ENCODE measurements at places on chromosomes 11 and 22. TPM values are rescaled to one million over a fixed set of nuclear protein-coding genes. Genes with fewer than 3 reads are reported as not detected.

Gene TRIM48
- total RNA-seq = not detected

Gene OR51I1
- total RNA-seq = not detected

Gene PAMR1
- total RNA-seq = 15.2 TPM

Gene SERPINH1
- total RNA-seq = 145 TPM

Gene C11orf91
- total RNA-seq = 1.3 TPM

Gene CHRM4
- total RNA-seq = not detected

Gene YIF1A
- 73.6 TPM for total RNA-seq

DNA sequence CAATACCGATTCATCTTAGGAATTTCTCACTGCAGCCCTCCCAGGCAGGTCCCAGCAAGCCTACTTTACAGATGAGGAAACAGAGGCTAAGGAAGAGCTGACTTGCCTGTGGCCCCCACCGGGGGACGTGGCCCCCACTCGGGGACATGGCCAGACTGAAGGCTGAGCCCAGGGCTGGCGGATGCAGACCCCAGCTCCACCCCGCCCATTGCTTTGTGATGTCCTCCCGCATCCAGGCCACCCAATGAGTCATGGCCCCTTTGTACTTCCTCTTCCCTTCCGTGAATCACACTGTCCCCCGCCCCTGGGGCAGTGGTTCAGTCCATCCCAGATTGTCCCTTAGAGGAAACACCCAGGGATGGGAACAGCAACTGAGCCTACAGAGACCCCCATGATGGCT, 116.0 kb upstream of the ANO1 start:
- DNase-seq = no peak

GRCh38 chr11:11349870-11350337, 3.1 kb downstream of the CSNK2A3 start:
- DNase-seq = no peak

GRCh38 chr22:26715392-26715936, 58.1 kb downstream of the MIAT start:
- no peak for DNase-seq

DNA sequence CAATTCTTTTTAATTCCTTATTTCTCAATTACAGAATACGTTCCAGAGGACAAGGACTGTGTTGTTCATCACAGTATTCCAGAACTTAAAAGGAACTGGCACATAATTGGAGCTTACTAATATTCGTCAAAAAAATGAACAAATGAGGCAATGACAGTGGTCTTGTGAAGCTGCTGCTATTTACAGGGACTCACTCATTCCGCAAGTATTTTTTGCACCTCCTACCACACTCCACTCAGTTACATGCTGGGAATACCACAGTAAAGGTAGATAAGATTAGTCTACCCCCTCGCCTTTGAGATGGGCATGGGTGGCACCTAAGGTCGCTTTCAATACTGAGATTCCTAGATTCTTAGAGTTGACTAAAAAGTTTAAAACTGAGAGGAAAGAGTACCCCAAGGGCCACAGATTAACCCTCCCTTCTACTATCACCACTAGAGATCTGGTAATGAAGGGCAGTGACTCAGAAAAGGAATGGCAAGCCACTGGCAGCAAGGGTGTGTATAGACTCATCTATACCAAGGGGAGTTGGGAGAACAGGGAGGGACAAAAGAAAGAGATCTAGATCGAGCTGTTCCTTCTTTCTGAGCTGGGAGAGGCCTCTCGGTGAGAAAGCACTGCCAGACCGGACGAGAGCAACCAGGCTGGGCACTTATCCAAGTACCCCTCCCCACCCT, 85.0 kb downstream of the RPL27A start:
- DNase-seq = no peak

GRCh38 chr22:44802071-44802700, 49.8 kb downstream of the ARHGAP8 start:
- DNase-seq = no peak

DNA sequence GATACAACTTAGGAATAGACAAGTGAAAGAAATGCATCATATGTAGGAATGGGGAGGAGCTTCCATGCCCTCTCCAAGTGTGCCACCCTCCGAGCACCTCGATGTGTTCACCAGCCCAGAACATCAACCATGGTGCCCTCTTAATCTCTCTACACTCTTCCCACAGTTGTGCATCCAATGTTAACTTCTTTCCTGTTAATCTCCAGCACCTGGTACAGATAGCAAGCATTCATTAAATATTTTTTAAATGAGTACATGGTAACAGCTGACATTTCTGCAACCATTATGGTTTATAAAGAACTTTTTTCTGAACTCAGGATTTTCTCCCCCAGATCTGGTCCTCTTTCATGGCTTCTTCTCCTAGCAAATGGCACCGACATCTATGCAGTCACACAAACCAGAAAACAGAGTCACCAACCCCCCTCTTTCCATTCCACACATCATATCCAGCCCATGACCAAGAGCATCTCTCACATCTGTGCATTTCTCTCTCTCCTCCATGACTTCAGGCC, 118.1 kb upstream of the CLPB start:
- DNase-seq = no peak

DNA sequence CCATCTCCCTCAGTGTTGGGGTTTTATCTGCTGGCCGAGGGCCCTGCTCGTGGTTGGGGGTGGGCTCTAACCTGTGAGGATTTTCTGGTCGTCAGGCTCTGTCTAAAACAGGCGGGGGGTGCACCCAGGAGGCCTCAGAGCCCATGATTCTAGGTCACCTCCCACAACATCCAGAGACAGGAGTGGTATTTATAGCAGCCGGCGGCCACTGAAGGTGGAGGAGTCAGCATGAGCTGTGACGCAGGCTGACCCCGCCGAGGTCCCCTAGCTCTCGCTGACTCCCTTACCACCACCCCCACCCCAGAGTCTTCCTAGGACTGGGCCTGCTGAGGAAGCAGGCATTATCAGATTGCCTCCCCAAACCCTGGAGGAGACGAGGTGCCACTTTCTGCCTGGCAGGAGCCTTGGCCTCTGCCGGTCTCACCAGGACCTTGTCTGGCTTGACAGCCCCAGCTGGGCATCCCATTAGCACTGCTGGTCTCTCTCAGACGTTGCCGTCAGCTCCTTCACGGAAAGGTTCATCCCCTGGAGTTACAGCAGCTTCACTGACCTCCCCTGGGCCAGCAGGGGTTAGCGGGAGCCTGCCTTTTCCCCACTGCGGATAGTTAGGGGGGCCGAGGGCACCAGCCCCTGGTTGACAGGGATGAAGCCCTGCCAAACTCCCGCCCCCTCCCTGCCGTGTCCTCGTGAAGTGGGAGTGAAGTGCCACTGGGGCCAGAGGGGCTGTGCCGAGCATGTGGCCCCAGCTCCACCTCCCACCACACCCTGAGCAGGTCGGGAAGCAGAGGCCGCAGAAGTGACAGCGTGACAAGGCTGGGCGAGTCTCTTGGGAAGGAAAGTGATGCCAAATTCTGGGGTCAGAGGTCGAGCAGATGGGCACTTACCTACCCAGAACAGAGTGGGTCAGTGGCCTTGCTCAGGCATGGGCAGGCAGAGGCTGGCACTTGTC, 26.5 kb downstream of the DAGLA start:
- DNase-seq = no peak

- no peak for DNase-seq
Observed at GRCh38 chr11:119404872-119405271, 18.1 kb downstream of the THY1 start.

DNA sequence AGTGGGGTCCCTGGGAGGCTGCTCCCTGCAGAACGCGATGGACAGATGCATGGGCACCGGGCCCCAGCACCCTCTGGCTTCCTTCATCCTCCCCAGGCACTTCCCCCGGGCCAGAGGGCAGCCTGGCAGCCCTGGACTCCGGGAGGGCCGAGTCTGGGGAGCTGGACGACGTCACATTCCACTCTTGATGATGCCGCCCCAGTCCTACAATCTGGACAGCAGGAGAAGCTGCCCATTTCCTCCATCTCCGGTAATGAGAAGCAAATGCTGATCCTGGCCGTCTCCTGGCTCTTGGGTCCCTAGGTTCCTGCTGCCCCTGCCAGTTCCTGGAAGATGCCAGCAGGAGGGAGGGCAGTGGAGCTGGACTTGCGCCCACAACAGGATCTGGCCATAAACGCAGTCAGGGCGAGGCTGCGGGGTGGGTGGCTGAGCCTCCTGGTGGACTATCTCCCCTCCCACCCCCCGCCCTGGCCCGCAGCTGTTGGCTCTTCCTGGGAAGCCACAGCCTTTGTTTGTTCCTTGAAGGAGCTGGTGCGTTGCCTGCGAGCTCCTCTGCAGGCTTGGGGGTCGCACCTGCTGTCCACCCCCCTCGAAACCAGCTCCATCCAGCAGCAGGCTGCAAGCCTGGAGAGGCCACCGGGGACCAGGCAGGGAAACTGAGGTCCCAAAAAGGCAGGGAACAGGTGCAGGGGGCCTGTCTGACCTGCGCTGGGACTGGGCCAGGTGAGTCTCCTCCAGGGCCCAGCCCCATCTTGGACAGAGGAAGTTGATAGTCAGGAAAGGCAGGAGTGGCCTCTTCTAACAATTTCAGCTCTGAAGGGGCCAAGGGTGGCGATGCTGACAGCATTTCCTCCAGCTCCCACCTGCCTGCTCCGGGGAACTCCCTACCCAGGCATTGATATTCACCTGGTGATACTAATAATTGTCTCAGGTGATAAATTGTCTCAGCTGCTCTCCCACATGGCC, 17.9 kb upstream of the MUC6 start:
- peak; percentile 73 for DNase-seq

DNA sequence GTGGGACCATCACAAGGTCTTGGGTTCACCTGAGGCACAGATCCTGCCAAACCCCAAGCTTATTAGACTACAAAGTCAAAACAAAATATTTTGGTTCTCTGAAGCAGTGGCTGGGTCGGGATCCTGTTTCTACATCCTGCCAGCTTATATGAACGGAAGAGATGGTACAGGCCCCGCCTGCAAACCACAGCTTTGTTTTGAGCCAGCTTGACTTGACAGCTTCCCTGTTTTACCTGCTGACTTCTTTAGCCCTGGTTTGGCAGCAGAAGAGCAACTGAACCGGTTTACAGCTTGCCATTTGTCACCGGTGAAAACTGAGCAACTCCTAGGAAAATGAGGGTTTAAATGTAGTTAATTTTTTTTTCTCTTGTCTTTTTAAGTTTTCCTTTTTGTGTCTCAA, 11.4 kb downstream of the PACS1 start:
- DNase-seq = peak; percentile 87

DNA sequence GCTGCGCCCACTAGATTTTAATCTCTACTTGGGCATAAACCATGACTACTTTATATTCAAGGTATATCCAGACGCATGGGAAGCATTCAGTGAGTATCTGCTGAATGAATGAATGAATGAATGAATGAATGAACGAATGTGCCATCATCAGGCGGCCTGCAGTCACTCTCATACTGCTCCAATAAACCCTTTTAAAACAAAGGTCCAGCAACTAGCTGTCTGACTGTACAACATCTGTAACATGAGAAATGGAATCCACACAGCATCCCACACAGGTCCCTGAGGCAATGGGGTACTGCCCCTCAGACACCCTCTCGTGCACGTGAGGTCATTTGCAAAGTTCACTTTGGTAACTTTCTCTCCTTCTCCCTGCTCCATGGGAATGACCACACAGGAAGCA, 147.5 kb downstream of the LARGE1 start:
- no peak for DNase-seq

- no peak for DNase-seq
Observed at GRCh38 chr11:86370922-86371594, 3.6 kb upstream of the CCDC81 start.

DNA sequence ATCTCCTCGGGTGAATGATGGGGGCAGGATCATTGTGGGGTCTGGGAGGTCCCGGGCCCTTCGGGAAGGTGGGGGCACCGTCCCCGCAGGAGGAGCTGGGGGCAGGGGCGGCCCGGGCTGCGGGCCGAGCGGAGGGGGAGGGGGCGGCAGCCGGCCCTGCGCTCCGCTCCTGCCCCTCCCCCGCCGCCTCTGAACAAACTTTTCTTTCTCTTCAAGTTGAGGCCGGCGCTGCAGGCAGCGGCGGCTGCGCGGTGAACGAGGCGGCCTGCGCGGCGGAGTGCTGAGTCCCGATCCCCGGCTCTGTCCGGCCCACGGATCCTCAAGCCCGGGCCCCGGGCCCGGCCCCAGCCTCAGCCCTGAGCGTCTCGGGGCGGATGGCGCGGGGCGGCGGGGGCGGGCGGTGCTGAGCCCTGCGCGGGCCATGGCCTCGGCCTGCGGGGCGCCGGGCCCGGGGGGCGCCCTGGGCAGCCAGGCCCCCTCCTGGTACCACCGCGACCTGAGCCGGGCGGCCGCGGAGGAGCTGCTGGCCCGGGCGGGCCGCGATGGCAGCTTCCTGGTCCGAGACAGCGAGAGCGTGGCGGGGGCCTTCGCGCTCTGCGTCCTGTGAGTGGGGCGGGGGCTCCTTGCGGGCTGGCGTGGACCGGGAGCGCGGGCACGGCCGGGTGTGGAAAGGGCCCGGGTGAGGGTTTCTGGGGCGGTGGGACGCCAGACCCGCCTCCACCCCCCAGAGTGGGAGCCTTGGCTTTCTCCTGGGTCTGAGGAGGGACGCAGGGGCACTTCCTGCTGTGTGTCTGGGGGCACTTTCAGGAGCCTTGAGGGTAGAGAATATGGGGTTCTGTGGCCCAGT, at the start of gene INPPL1:
Gene INPPL1 (plus strand): TSS at position 204 of the 847 bp plus-strand sequence. CDS start 218 bp downstream, at position 422.
- peak; percentile 83 for DNase-seq

GRCh38 chr11:350723-351255, 18.5 kb upstream of the B4GALNT4 start:
- no peak for DNase-seq

DNA sequence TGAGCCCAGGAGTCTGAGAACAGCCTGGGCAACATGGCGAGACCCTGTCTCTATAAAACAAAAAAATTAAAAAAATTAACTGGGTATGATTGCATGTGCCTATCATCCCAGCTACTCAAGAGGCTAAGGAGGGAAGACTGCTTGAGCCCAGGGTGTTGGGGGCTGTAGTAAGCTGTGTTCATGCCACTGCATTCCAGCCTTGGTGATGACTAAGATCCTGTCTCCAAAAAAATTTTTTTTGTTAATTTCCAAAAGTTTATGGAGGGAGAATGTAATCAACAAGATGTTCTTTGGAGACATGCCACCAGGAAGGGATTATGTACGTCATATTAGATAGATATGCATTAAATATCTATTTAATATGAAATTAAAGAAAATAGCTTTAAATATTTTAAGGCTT, 267.5 kb downstream of the SBF2 start:
- no peak for DNase-seq
